Nephron progenitor cell (in vitro differentiated cells): ENCODE measurements at places on chromosomes 6 and 20.

DNA sequence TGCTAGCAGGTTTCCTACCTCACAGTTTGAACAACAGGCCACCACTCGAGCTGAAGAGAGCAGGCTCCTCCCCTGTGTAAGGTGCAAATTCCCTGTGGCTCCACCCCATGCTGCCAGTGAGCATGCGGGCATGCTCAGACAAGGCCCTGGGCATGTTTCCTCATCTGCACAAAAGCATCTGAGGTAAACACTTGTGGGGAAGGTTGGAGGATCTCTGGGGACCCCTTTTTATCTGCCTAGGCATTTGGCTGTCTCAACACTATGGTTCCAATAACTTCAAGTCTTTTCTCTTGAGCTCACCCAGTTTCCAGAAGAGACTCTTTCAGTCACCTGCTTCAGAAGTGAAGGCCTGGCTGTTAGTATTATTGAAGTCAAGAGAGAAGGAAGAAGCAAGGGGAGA is 9.4 kb downstream of the C6orf58 start:
- no peak for DNase-seq

DNA sequence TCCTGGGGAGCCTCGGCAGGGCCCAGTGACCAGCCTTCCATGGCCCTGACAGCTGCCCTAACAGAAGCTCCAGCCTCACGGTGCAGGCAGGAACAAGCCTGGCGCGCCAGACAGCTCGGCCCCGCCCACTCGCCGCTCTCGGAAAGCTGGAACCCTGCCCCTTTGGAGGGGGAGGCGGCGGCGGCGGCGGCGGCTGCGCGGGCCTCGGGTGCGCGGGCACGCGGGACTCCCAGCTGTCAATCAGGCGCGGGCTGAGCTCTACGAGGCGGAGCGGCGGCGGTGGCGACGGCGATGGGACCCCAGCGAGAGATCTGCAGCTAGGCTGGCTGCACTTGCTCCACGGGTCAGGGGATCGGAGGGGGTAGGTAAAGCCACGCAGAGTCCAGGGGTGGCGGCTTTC is at the start of gene NRSN1:
Gene NRSN1, plus strand, starts transcription at position 236 of the 400 bp plus-strand sequence. CDS start 8,113 bp downstream, outside the sequence.
- peak; percentile 86 for DNase-seq

DNA sequence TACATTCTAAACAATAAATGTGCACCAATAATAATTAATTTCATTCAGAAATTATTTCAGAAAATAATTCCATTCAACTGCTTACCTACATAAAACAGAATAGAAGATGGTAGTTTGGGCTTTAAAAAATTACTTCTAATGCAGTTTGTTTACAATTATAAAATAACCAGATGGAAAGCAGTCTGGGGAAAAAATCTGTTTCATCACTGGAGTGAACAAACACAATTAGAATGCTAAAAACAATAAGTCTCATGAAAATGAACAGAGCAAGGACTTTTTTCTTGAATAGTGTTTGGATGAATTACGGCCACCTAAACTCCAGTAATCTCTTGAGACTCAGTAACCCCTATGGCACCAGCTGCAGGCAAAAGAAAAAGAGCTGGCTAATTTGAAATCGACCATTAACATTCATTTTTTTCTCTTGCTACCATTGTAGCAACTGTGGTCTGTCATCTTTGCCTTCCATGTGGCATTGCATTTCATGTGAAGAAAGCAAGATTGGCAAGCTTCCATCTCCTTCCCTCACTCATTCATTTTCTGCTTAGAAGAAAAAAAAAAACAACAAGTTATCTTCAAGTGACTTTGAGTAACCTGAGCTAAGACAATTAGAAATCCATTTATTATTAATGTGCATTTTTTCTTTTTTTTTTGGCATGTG is 88.4 kb upstream of the CEP85L start:
- DNase-seq = no peak

DNA sequence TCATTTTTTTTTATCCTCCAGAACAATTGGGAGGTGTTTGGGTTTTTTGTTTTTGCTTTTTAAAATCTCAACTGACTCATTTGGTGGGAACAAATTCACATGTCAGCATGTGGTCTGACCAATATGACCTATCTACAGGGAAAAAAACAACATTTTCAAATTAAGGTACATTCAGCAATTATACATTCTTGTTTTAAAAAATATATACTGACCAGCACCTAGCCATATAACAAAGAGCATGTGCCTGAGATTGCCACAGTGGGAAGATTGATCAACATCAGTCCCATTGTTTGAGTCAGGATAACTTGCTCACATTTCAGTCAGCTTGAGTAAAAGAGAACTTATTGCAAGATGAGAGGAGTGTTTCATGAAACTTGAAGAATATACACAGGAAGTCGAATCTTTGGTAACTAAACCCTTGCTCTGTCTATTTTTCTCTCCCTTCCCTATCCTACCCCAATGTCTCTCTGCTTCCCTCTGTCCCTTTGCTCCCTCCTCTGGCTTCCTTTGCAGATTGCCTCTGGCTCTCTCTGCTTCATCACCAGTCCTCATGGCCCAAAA is 163.2 kb upstream of the TAB2 start:
- DNase-seq = no peak

- DNase-seq = no peak
These were observed 89.6 kb upstream of the HMGCLL1 start for GRCh38 chr6:55668591-55668990.

DNA sequence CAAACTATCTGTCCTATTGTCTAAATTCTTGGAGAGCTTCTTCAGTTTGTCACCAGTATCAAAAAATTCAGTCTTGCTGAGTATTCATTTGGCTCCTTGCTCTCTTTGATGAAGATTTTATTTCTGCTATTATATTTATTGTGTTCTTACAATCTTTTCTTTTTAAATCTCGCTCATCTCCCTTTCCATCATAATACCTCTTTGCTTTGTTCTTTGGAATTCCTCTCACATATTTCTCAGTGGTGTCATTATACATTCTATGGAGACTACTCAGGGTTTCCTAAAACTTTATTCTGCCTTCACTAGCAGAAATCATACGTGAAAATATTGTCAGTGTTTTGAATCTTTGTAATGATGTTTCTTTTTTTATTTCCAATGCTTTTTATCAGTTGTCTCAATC is 445.2 kb upstream of the ID4 start:
- DNase-seq = no peak

DNA sequence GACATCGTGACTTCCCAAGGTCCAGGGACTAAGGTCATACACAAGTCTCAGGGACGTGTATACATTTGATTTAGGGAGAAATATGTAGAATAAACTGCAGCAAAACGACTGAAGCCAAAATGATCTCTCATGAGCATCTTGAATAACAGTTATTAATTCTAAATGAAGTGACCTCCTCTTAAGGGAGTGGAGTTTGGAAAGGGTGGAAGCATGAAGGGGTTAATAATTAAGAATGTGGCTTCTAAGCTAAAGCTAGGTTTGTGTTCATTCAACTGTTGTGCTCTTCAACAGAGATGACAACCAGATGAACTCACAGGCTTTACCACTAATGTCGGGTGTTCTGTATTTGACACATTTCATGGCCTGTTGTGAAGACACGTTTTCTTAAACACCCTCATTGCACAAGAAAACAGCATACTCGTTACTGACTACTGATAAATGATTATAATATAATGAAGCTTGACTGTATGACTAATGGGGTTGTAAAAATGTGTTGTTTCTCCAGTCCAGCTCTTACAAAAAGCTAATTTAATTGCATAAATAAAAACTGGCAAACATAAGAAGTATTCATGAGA is 1.5 kb downstream of the PPP1R14C start:
- no peak for DNase-seq

GRCh38 chr6:7916959-7917358 is 6.4 kb upstream of the TXNDC5 start:
- DNase-seq = no peak

DNA sequence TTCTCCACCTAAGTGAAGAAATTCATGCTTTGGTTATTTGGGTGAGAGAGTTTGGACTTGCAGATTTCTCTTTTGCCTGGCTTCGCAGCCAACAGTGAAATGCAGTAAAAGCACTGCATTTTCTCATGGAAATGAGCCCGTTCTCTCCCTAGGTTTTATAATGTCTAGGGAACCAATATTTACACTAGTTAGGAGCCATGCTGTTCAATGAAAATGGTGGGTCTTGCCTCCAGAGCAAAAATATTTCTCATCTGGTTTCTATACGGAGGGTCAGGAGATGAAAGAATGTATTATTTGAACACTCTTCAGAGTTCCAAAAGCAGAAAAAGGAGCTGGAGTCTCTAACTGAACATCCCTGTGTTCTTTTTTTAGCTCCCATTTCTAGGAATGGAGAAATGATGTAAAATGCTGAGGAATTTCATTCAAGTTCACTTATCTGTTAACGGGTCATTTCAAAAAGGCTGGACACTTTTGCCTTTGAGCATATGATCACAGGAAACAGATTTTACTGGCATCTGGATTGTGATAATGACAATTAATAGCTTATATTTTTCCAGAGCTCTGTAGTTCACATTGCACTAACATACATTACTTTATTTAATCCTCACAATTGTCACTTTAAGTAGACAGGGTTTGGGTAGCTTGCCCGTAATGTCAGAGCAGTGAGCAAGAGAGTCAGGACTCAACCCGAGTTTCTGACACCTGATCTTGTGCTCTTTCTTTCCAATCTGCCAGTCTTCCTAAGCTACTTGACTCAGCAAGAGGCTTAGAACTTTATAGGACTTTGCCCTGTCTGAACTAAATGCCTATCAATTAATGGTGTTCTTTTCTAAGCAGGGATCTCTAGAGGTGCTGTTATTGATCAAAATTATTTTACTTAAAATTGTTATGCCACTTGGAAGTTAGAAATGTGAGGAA is 78.0 kb downstream of the PPP1R14C start:
- DNase-seq = no peak

DNA sequence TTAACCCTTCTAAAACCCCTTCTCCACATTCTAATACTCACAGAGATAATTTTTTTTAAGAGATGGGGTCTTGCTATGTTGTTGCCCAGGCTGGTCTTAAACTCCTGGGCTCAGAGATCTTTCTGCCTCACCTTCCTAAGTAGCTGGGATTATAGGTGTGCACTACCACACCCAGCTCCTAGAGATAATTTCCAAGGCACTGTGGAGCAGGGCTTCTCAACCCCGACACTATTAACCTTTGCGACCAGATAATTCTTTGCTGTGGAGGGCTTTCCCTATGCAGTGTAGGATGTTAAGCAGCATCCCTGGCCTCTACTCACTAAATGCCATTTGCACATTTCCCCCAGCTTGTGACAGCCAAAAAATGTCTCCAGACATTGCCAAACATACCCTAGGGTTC is 8.8 kb upstream of the RREB1 start:
- DNase-seq = no peak

GRCh38 chr6:148250975-148251685 is 91.5 kb upstream of the SASH1 start:
- no peak for DNase-seq

DNA sequence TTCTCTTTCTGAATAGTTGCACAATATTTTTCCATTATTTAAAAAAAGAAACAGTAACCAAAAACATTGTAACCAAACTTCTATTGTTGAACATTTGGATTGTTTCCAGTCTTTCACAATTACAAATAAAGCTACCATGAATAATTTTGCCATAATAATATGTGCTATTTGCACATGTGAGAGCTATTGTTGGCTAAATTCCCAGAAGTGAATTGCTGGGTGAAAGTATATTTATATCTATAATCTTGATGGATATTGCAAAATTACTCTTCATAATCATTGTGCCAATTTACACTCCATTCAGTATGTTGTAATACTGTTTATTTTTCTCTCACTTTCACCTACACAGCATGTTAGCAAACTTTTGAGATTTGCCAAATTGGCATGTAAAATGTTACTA is 36.6 kb upstream of the SLC22A16 start:
- no peak for DNase-seq

DNA sequence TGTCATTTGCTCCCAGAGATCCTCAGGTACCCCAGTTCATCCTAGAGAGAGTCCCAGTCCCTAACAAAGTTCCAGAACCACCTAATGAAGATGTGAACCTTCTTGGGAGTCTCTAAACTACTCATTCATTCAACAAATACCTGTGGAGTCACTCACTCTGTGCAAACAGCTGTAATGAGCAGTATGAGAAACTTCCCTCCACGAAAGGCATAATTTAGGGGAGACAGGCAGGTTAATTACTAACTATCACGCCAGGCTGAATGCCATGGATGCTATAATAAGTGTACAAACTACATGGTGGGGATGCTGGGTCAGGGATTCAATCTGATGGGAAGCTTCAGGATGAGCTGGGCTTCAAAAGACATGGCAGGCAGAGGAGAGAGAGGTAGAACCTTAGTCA is 70.1 kb upstream of the AFDN start:
- no peak for DNase-seq

DNA sequence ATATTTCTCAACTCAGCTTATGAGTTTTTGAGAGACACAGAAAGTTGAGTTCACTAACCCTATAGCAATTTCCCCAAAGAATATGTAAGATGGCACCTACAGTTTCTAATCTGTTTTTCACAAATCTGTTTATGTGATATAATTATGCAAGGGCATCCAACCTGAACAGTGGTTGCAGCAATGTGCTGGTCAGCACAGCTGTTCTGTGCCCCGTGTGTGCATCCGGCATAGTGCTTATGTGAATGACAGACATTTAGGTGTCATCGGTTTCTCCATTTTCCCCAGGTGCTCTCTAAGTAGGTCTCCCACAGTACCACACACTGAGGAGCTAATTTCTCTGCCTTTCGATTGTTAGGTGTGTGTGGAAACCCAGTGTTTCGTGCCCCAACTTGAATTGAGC is 7.7 kb upstream of the BACH2 start:
- DNase-seq = no peak

- no peak for DNase-seq
These were observed 218.6 kb upstream of the ZFP64 start for GRCh38 chr20:52410182-52410647.

DNA sequence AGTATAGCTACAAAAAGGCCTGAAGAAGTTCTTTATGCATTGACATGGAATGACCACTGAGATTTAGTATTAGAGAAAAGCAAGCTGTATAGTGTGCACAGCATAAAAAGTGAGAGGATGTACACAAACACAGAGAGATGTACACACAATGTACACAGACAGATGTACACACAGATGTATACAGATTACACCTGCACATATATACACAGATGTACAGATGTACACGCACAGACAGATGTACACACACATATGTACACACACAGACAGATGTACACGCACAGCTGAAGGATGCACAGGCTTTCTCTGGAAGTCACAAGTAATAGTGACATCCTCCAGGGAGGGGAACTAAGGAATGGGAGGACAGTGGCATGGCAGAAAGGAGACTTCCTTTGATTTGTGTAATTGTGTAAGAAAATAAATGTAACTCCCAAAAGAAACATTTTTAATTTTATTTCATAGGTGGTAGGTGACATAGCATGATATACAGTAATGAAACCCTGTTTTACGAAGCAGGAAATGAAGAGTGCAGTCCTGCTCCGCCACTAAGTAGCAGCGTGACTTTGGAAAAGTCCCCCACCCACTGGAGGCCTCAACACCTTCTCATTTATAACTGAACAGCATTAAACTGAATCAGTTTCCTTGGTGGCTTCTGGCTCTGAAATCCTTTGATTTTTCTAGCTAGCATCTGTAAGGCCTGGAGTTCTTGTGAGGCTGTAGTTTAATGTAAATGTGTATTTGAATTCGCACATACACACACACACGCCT is 14.1 kb downstream of the NFATC2 start:
- DNase-seq = no peak

GRCh38 chr6:19860235-19860877 is 23.2 kb downstream of the ID4 start:
- no peak for DNase-seq

GRCh38 chr6:1368940-1369339 is 20.4 kb upstream of the FOXF2 start:
- DNase-seq = no peak
